ENCODE measurements at places on chromosomes 12 and 14. TPM values are rescaled to one million over a fixed set of nuclear protein-coding genes. Genes with fewer than 3 reads are reported as not detected.

GRCh38 chr14:61631045-61631687 lies 64.1 kb upstream of the HIF1A start:
- no peak overlapping the region for H3K27ac ChIP-seq
- H3K27me3 ChIP-seq: no peaks in the 10 kb centered on the region
- H3K4me3 ChIP-seq: no peak overlapping the region
- DNase-seq: no peak

DNA sequence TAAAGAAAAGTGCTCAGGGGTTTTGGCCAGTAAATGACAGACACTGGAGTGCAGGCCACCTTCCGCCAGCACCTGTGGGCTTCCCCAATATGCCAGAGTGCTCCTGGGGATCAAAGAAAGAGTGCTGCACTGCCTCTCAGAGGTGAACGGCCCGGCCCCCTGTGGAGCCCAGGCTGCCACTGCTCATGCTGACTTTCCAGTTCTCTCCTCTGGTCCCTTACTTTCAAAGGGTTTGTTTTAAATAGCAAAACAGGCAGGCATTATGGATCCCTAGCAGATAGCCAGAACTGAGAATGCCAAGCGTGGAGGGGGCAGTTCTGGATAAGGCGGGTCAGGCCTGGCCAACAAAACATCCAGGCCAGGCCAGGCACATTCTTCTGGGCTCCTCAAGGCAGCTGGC lies 59.6 kb downstream of the MDM2 start:
- no peaks in the 10 kb centered on the region for H3K36me3 ChIP-seq
- no peaks in the 10 kb centered on the region for H3K27me3 ChIP-seq
- peak; percentile 51 for DNase-seq
- H3K4me1 ChIP-seq: no peaks in the 10 kb centered on the region

DNA sequence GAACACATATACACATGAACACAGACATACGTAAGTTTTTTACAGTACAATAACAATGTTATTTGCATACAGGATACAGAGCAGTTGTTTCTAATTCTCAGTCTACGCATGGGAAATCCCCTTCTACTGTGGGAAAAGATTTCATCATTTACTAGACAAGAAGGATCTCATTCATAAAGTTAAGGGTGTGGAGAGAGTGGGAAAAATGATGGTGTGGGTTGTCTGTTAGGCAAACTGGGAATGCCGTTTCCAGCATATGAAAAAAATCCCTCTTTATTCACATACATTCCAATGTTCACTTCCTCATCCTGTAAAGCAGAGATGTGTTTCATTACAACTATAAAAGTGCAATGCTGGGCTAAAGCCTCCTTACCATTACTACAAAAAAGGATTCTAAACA lies 120.9 kb downstream of the SINHCAF start:
- no peaks in the 10 kb centered on the region for H3K27me3 ChIP-seq
- no peak for DNase-seq

DNA sequence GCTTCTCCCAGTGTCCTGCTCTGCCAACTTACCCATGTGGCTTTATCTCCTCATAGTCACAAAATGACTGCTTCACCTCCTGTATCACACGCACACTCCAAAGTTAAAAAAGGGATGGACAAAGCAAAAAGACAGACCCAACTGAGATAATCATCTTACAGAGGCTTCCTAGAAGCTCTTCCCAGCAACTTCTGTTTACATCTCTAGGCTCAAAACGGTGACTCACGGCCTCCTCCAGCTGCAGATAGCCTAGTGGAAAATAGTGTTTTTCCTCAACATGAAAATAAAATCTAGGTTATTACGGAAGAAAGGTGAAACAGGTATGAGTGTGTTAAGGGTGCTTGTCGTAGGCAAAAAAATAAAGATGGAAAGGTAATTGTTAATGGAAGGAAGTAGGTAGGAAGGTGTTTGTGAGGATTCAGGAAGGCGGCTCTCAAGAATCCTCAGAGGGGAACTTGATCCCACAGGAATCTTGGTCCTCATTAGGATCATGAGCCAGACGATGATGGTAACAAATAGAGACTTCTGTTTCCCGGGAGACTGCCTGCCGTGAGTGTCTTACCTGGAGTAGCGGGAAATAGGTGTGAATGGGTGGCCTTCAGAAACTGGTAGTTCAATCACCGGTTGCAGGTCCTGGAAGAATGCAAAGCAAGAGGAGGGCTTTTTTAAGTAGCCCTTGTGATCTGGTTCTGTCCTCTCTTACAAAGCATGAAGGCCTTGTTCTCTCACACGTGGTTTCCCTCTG lies 487.5 kb upstream of the TMEM132C start:
- no peaks in the 10 kb centered on the region for H3K27me3 ChIP-seq
- H3K27ac ChIP-seq: no peak overlapping the region
- peaks cover 14% of the 10 kb centered on the region for H3K4me1 ChIP-seq
- H3K4me3 ChIP-seq: no peak overlapping the region

PLEKHG7 gene
- not detected for total RNA-seq

- no peaks in the 10 kb centered on the region for H3K36me3 ChIP-seq
- no peak for DNase-seq
- no peak overlapping the region for H3K27ac ChIP-seq
- H3K4me1 ChIP-seq: peaks cover 32% of the 10 kb centered on the region
Observed at GRCh38 chr12:80717856-80718255, 1.1 kb downstream of the MYF5 start.

FOXG1 gene
- 1.5 TPM for total RNA-seq

SLC6A15 gene
- total RNA-seq: 15.1 TPM

M6PR gene
- 124 TPM for total RNA-seq

BDKRB2 gene
- total RNA-seq: 0.37 TPM

DNA sequence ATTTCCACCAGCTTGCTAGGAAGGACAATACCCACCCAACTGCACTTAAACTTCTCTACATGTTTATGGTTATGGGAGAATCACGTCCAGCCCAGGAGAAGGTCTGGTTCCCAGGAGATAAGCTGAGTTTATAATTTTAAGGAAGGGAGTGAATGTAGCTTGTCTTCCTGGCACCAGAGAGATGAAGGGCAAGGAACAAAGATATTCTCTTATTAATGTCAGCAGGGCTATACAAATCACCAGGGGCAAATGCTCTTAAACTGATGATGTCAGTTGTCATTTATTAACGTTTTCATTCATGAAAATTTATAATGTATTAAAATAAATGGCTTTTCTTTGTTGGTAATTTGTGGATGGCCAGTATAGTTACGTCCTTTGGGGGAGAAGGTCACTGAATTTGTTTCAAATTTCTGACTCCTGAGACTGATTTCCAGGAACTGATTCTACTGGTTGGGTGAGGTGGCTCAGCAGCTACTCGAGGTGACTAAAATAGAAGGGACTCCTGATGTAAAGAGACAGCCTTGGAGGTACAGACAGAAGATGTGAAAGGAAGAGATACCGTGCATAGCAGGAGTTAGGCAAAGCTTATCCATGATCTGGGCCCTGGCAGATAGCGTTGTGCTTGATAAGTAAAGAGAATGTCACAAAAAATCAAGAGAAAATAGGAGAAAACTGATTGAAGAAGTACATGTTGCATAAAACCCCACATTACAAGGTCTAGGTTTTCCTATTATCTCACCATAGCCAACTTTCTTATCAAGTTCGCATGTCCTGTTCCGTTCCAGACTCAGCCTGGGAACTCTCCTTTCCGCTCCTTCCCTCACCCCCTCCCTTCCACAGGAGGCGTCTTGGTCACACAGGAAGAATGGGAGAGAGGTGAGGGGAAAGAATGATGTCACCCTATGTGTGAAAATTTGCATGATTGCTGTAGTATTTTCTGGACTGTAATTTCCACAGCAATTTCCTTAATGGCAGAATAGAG lies 367.1 kb upstream of the FAR2 start:
- H3K4me3 ChIP-seq: no peak overlapping the region
- H3K36me3 ChIP-seq: no peaks in the 10 kb centered on the region
- no peak for DNase-seq
- no peaks in the 10 kb centered on the region for H3K27me3 ChIP-seq
- no peaks in the 10 kb centered on the region for H3K4me1 ChIP-seq

GRCh38 chr12:42267413-42268190 lies 29.6 kb upstream of the YAF2 start:
- no peaks in the 10 kb centered on the region for H3K36me3 ChIP-seq
- no peak for DNase-seq
- H3K4me1 ChIP-seq: no peaks in the 10 kb centered on the region
- H3K27ac ChIP-seq: no peak overlapping the region

SLCO1B1 gene
- not detected for total RNA-seq

- no peak for DNase-seq
- H3K4me3 ChIP-seq: no peak overlapping the region
- H3K4me1 ChIP-seq: peaks cover 10% of the 10 kb centered on the region
- H3K36me3 ChIP-seq: no peaks in the 10 kb centered on the region
Observed at GRCh38 chr12:65326616-65327015, 48.1 kb downstream of the MSRB3 start.

DNA sequence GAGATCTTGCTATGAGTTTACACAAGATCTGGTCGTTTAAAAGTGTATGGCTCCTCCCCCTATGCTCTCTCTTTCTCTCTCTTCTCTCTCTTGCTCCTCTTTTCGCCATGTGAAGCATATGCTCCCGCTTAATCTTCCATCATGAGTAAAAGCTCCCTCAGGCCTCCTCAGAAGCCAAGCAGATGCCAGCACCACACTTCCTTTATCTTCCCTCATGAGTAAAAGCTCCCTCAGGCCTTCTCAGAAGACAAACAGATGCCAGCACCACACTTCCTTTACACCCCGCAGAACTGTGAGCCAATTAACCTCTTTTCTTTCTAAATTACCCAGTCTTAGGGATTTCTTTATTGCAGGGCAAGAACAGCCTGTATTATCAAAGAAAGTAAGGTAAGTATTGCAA lies 152.4 kb downstream of the SEC23A start:
- H3K27ac ChIP-seq: no peak overlapping the region
- DNase-seq: no peak
- no peaks in the 10 kb centered on the region for H3K4me1 ChIP-seq
- H3K27me3 ChIP-seq: no peaks in the 10 kb centered on the region
- H3K36me3 ChIP-seq: no peaks in the 10 kb centered on the region
- no peak overlapping the region for H3K4me3 ChIP-seq

LRCOL1 gene
- total RNA-seq: not detected

DNA sequence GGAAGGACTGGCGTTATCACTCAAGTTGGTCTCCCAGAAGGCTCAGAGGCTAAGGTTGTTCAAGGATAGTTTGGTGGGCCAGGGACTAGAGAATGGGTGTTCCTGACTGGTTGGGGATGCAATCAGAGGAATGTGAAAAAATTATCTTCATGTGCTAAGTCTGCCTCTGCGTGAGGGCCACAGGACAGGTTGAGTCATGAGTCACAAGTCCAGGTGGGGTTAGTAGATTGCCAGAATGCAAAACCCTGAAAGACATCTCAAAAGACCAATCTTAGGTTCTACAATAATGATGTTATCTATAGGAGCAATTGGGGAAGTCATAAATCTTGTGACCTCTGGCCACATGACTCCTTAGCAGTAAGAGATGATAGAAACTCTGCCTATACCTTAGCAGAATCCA lies 220.1 kb upstream of the EEA1 start:
- no peak overlapping the region for H3K27ac ChIP-seq
- no peak for DNase-seq
- no peaks in the 10 kb centered on the region for H3K27me3 ChIP-seq
- H3K4me3 ChIP-seq: no peak overlapping the region
- H3K4me1 ChIP-seq: no peaks in the 10 kb centered on the region

GRCh38 chr14:84874436-84874835 lies 655.5 kb upstream of the FLRT2 start:
- H3K27me3 ChIP-seq: no peaks in the 10 kb centered on the region
- H3K4me1 ChIP-seq: no peaks in the 10 kb centered on the region
- no peak overlapping the region for H3K27ac ChIP-seq
- no peak for DNase-seq

DNA sequence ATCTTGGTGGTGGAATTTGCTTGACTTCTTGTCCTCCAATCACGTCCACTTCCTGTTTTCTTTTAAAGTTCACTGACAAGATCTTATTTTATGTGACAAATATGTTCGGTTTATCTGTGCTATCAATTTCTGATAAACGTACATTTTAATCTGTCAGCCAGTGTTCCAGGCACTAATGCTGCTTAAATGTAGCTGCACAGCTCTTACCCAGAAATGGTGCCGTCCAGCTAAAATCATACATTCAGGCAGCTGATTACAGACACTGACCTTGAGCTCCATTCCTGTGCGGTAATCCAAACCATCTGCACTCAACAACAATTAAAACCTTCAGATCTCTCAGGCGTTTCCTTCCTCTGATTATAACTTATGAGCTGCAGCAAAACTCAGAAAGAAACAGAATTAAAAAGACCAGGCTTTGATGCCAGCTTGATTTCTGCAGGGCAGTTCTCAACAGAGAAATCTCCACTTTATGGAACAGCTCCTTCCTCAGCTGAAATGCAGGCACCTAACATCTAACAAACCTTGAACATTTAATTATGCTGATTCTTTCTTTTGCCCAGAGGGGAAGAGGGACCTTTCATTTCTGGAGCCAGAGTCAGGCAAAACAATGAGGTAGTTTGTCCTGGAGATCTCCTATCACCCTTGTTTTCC lies 26.4 kb upstream of the RASSF3 start:
- H3K27ac ChIP-seq: no peak overlapping the region
- peaks cover 13% of the 10 kb centered on the region for H3K4me1 ChIP-seq
- no peaks in the 10 kb centered on the region for H3K27me3 ChIP-seq

DNA sequence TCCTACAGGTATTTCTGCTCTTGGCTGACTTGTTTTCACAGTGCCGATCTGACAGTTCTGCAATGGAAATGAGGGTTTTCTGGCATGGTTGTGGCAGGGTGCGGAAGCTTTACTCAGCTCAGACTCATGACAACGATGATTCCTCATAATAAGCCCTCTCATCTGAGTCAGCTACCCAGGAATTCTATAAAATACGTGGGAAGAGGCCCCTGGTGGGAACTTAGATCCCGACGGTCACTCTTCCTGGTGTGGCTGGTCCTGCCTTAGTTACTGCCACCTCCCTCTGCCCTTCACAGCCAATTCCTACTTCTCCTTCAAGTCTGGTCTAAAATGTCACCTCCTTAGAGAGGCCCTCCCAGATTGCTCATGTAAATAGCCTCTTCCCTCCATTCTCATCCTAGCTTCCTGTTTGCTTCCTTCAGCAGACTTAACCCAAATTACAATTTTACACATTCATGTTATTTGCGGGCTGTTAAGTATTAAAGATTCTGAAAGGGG lies 104.2 kb upstream of the MAP1LC3B2 start:
- no peak overlapping the region for H3K4me3 ChIP-seq
- no peak for DNase-seq
- H3K27ac ChIP-seq: no peak overlapping the region
- no peaks in the 10 kb centered on the region for H3K36me3 ChIP-seq
- no peaks in the 10 kb centered on the region for H3K27me3 ChIP-seq

PIWIL1 gene
- total RNA-seq: not detected

- no peak overlapping the region for H3K27ac ChIP-seq
- no peaks in the 10 kb centered on the region for H3K36me3 ChIP-seq
- H3K4me1 ChIP-seq: peaks cover 3% of the 10 kb centered on the region
- no peaks in the 10 kb centered on the region for H3K27me3 ChIP-seq
- H3K4me3 ChIP-seq: no peak overlapping the region
Observed at GRCh38 chr12:3122841-3123678, 45.9 kb downstream of the TSPAN9 start.

DNA sequence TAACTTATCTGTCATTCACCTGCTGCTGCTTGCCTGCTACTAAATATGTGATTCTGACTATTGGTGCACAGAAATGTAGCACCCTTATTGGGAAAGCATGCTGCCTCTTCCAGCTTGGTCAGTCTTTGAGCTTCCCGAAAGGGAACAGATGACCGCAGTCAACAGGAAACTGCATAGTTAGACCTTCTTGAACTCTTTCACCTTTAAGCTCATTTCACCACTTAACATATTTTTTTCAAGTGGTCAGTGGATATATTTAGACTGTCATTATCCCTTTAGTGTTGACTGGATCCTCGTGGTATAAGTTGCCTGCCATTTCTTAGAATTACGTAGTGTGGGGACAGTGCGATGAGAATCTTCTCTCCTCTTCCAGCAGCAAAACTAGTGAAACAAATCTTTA lies 224.9 kb downstream of the FBXL14 start:
- no peak overlapping the region for H3K27ac ChIP-seq
- DNase-seq: no peak
- H3K36me3 ChIP-seq: peaks cover 5% of the 10 kb centered on the region
- H3K4me3 ChIP-seq: no peak overlapping the region
- no peaks in the 10 kb centered on the region for H3K27me3 ChIP-seq

Measured in neural progenitor cell (in vitro differentiated cells).